NCI-H226 (cell line): ENCODE measurements at places on chromosomes 6 and 20.

- DNase-seq = no peak
These were observed 302.3 kb downstream of the TENT5A start for GRCh38 chr6:81450180-81450579.

GRCh38 chr20:42656130-42656529 is 533.6 kb downstream of the PTPRT start:
- no peak for DNase-seq

GRCh38 chr6:119043783-119044182 is 34.7 kb downstream of the FAM184A start:
- DNase-seq = no peak

DNA sequence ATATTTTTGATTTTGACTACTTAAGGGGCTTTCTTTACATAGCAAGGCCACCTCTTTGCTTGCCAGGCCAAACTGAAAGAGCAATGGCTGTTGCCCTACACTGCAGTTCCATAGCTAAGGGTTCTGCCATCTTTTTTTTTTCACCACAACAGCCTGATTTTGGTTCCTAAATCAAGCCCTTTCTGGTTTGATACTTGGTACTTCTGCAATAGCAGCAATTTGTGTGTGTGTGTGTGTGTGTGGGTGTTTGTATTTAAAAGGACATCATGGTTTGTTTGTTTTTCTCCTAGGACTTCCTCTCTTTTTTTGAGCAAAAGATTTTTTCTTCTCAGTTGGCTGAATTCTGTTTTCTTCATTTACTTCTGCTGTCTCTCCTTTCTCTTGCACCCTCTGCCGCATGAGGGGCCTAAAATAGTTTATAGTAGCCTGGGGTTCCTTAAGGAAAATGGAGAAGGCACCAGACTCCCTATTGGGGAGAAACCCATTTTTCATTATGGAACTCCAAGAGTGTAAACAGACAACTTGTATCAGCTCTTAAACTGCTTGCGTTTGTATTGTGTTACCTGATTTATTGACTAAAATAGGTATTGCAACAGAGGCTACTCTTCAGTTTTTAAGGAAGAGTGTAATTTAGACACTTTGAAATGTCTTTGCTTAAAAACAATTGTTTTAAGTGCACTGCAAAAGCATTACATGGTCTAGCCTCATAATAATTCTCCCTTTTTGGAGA is 12.2 kb upstream of the GCLC start:
- no peak for DNase-seq
